ENCODE measurements at places on chromosomes 3 and 15.

DNA sequence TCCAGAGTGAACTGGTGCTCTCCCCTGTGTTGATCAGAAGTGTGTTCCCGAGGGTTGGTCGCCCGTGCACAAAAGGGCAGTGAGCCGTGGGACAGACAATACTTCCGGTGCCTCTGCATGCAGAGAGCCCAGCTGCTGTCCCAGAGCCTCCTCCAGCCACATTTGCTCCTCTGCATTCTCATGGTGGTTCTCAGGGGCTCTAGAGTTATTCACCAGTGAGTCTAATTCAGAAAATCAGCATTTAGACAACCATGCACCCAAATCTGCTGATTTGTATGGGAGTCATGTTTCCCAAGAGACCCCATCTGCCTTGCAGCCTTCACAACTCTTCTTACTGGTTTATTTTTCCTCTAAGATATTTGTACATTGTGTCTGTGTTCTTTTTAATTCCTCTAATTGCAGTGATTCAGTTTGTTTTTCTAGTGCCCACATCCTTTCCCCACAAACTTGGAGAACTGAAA lies 107.0 kb upstream of the SPRED1 start:
- DNase-seq, result no peak

GRCh38 chr3:135136361-135137100 lies 341.5 kb downstream of the EPHB1 start:
- no peak for DNase-seq

DNA sequence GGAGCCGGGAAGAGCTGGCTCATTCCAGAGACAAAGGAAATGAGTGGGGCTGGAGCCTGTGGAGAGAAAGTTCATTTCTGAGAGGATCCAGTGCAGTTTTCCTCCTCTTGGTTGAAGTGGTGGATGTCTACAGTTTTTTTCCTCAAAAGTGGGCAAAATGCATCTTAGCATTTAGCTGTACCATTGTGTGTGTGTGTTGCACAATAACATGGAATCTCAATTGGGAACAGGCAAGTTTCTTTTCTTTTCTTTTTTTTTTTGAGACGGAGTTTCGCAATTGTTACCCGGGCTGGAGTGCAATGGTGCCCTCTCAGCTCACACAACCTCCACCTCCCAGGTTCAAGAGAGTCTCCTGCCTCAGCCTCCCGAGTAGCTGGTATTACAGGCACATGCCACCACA lies 101.5 kb upstream of the UBE2E1 start:
- DNase-seq, result no peak

DNA sequence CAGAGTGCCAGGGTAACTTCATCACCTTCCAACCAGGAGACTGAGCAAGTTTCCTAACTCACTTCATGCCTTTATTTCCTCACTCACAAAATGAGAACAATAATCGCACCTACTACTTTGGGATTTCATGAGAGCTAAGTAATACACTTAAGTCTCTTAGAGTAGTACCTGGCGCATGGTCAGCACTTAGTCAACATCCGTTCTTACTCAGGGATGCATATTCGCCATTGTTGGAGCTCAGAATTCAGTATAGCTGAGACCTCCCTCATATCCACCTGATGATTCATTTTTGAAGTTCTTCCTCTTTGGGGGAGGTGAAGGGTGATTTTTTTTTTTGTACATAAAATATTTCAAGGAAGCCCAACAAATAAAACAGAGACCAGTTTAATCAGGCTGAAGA lies 188.2 kb downstream of the AGBL1 start:
- no peak for DNase-seq

GRCh38 chr3:141059816-141060215 lies 8.7 kb downstream of the SPSB4 start:
- no peak for DNase-seq

DNA sequence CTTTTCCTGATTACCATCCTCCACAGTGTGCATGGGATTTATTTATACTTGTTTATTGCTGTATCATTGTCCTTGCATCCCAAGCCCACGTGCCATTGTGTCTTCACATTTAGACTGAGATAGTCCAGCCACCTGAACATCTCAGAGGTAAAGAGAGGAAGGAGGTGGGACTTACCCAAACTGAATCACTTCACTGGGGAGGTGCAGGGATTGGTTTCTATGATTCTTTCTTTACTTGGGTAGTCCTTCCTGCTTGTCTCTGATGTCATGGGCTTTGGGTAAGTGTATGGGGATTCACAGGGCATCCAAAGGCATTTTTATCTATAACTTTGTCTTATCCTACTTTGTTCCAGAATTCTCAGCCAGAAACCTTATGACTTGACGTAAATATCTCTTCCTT lies 141.5 kb upstream of the UMPS start:
- DNase-seq, result no peak

DNA sequence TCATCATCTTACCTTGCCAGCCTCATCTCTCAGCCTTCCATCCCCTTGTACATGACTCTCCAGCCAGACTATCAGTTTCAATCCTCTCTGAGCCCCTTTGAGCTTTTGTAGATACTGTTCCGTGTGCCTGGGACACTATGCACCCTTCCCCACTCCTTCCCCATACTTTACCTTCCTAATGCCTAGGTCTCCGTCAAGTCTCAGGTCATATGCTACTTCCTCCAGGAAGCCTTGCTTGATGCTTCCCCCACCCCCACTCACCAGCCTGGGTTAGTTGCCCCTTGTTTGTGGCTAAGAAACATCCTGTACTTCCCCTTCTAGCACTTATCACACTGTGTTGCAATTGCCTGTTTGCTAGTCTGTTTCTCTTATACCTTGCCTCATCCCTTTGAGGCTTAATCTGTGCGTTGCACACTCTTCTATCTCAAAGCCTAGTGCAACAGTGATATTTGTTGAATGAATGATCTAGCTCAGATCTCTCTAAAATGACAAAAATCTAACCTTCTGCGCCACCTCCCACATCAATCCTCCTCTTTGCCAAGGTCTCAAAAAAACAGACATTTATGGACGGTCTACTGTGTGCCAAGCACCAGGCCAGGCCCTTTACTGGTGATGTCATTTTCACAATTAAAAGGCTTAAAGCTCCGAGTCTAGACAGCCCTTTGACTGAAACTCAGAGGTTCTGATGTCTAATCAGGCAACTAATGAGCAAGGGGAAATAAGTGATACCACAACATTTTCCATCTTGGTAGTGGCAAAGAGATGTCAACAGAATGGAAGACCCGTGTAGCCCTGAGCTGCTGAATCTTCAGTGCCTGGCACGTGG lies 6.5 kb upstream of the USP3 start:
- peak; percentile 42 for DNase-seq

- DNase-seq, result no peak
Observed at GRCh38 chr3:125048282-125048681, 7.5 kb downstream of the HEG1 start.

- no peak for DNase-seq
Observed at GRCh38 chr3:193333229-193333628, 45.3 kb downstream of the ATP13A5 start.

DNA sequence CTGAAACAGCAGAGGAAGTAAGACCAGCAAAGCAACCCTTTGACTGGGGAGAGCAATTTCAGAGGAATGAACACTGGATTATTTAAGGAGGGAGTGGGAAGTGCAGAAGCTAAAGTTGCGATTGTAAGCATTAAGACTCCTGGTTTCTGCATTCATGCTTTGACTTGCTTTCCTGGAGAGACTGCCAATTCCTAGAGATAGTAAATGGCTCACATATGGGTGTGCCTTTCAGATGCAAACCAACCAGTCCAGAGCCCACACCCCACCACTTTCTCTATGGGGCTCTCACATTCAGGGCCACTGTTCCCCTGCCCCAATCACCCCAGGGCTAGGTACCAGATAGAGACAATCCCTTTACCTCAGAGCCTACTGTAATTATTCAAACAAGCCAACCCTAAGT lies 200.9 kb upstream of the EIF1B start:
- no peak for DNase-seq

Data from activated CD8-positive, alpha-beta memory T cell treated with anti-CD3 and anti-CD28 coated beads for 1 hour (primary cell).